ENCODE measurements at places on chromosomes 16 and 17. TPM values are rescaled to one million over a fixed set of nuclear protein-coding genes. Genes with fewer than 3 reads are reported as not detected.

RNF222 gene
- polyA plus RNA-seq, result not detected

- no peak for DNase-seq
- H3K36me3 ChIP-seq, result no peaks in the 10 kb centered on the region
- H3K27ac ChIP-seq, result no peak overlapping the region
- no peaks in the 10 kb centered on the region for H3K27me3 ChIP-seq
- no peaks in the 10 kb centered on the region for H3K4me1 ChIP-seq
Observed at GRCh38 chr17:60827943-60828342, 150.3 kb downstream of the BCAS3 start.

- H3K4me3 ChIP-seq, result no peak overlapping the region
- H3K27ac ChIP-seq, result no peak overlapping the region
- no peak for DNase-seq
- no peaks in the 10 kb centered on the region for H3K27me3 ChIP-seq
- H3K4me1 ChIP-seq, result no peaks in the 10 kb centered on the region
Observed at GRCh38 chr16:78675312-78675711, 575.9 kb downstream of the WWOX start.

MT3 gene
- 54.2 TPM for polyA plus RNA-seq

DNA sequence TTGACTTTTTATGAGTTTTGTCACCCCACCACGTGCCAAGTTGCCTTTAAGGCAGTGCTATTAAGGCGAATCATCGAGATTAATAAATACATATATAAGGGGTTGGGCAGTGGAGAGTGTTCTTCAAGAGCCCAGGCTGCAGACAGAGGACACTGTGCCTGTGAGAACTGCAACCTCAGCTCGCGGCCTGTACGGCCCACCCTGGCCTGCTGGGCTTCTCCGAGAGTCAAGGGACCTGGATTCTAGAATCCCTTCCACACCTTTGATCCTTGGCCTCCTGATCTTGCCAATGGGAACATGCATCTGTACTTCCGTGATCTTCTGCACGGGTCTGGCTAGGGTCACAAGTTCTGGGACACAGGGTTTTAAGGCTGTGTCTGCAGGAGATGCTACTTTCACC lies 54.5 kb downstream of the IRX5 start:
- no peak overlapping the region for H3K4me3 ChIP-seq
- no peaks in the 10 kb centered on the region for H3K36me3 ChIP-seq

Measured in adrenal gland (tissue), 19 donors.